ENCODE measurements at places on chromosomes 4 and X.

DNA sequence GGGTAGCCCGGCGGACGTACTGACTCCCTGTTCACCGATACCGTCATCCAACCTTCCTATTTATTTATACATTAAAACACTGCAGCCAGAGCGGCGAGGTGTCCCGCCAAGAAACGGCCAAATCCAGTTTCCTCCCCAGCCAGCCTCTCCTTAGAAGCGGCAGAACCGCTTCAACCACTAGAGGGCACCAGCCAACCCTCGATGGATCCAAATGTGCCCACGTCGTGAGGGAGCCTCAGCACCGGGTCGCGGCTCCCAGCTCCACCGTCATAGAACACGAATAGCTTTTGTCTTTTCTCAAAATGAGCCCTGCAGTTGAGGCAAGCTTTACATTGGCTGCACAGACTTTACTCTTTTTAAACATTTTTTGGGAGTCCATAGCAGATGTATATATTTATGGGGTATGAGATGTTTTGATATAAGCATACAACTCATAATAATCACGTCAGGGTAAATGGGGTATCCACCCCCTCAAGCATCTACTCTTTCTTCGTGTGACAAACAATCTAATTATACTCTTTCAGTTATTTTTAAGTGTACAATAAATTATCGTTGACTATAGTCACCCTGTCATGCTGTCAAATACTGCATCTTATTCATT lies 13.0 kb upstream of the HELT start:
- peak; percentile 80 for DNase-seq

- no peak for DNase-seq
These were observed 3.6 kb downstream of the SMIM14 start for GRCh38 chr4:39635023-39635422.

- no peak for DNase-seq
These were observed 136.5 kb upstream of the NKX1-1 start for GRCh38 chr4:1542516-1543320.

- DNase-seq = no peak
These were observed 33.3 kb upstream of the PPARGC1A start for GRCh38 chr4:23923141-23923540.

Measured in Kasumi-1 (cell line).